ENCODE measurements at places on chromosomes 6 and 20. TPM values are rescaled to one million over a fixed set of nuclear protein-coding genes. Genes with fewer than 3 reads are reported as not detected.

GRCh38 chr20:41956338-41957074 is 338.3 kb upstream of the CHD6 start:
- no peak for DNase-seq

HDDC2 gene
- total RNA-seq: 49.1 TPM

- no peak for DNase-seq
Observed at GRCh38 chr6:28377879-28378278, 21.7 kb downstream of the ZSCAN12 start.

TRIM31 gene
- total RNA-seq: not detected

DNA sequence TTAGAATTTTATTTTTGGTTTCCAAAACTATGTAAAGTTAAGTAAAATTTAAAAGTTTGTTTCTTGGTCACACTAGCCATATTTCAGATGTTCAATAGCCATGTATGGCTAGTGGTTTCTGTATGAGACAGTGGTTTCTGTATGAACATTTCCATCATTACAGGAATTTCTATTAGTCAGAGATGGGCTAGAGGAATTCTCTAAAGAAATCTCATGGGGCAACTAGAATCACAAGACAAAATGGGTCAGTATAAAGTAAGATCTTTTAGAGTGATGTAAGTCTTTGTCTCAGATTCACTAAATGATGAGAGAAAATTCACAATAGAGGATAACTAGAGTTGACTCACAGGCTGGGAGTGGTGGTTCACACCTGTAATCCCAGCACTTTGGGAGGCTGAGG is 149.0 kb downstream of the FUT9 start:
- no peak for DNase-seq

GRCh38 chr20:35821807-35822242 is 50.0 kb downstream of the PHF20 start:
- no peak for DNase-seq

CDH4 gene
- total RNA-seq: not detected

DNA sequence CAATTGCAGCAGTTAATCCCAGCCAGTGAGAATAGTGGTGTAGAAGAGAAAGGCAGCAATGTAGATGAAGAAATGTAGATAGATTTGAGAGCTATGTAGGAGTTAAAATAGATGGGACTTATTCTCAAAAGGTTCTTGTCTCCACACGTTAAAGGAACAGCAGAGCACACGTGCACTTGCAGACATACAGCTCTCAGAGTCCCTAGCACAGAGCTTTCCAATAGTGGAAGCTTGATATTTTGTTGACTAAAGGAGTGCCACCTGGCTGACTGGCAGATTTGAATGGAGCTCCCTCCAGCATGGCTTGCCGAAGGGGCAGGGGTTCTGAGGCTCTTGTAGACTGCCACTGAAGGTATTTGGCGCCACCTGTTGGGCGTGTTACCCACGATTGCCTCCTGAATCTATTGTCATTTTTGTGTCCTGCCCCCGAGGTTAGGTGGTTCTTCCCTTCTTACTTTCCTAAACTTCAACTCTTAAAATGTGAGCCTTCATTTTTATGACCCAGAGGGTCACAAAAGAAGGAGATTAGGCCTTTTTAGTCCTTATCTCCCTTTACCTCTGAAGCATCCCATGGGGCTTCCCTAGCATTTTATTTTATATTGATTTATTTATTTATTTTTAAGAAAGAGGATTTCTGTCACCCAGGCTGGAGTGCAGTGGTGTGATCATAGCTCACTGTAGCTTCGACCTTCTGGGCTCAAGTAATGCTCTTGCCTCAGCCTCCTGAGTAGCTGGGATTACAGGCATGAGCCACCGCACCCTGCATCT is 16.4 kb downstream of the BRD2 start:
- peak; percentile 94 for DNase-seq

DNA sequence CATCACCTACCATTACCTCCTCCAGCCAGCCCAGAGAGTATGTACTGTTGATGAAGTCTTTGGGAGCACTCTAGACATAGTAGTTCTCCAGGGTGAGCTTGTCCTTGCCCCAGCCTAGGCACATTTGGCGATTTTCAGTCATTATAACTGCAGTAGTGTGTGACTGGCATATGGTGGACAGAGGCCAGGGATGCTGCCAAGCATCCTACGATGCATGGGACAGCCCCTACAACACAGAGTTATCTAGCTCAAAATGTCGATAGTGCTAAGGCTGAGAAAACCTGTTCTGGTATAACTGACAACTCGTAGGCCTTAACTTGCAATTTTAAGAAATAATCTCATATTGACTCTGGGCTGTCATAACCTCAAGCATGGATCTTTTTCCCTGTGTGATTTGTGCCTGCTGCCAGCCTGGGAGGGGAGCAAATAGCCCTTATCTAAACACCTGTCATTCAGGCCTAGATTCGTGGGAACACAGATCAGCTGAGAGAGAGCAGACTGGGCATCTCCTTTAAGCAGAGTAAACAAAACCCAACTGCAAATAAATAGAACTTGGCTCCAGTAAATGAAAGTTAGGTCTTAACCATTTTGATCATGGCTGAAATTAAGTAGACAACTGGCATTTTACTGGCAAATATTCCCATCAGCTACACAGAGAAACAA is 102.6 kb downstream of the SPTLC3 start:
- DNase-seq: no peak

DNA sequence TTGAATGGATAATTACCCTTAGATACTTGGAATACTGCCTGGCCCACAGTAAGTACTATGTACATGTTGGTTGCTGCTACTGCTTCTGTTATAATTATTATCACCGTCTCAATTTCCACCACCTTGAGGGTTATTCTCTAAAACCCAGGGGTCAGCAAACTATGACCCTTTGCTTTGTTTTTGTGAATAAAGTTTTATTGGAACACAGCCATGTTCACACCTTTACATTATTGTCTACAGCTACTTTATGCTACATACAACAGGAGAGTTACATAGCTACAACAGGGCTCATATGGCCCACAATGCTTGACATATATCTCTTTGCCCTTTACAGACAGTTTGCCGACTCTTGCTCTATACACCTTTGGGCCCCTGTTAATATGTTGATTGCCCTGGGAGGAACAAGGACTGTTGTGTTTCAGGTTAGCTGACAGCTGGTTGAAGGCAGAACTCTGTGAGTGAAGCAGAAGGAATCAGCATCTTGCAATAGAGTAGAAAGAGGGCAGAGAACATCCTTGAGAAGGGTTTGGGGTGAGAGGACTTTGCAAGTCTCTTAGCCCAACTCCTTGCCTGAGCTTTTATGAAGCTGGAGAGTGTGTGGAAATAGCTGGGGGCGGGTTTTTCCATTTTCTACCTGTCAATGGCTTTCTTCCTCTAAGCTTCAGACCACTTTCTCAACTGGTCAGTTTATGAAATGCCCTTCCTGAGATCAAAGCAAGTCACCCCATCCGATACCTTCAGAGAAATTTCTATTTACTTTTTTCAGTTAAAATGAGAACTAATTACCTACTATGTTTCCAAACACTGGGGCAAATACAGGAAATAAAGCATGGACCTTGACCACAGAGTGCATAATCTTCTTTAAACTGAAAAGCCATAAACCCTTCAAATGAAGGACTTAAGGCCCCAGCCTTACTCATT is 3.5 kb upstream of the MEP1A start:
- no peak for DNase-seq

TP53TG5 gene
- not detected for total RNA-seq

- no peak for DNase-seq
Observed at GRCh38 chr6:88251301-88251700, 85.2 kb upstream of the CNR1 start.

DNA sequence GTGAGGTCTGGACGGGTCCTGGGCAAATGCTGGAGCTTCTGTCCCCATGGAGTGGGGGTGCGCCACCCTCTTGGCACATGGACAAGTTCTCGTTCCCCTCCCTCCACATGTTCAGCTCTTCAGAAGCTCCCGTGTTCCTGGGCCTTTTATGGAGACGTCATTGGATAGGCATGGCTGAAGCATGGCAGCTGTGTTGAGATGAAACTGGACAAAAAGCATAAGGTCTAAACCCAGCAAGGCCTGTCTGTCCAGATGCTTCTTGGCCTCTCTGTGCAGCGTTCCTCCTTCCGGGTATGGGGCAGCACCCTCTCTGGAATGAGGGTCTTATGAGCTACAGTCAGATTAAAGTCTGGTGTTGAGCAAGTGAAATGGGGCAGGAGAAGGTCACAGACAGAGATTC is 26.8 kb downstream of the TBC1D20 start:
- DNase-seq: no peak

SLC35D3 gene
- total RNA-seq: not detected

GRCh38 chr20:51570739-51571459 is 28.4 kb upstream of the NFATC2 start:
- no peak for DNase-seq

DNA sequence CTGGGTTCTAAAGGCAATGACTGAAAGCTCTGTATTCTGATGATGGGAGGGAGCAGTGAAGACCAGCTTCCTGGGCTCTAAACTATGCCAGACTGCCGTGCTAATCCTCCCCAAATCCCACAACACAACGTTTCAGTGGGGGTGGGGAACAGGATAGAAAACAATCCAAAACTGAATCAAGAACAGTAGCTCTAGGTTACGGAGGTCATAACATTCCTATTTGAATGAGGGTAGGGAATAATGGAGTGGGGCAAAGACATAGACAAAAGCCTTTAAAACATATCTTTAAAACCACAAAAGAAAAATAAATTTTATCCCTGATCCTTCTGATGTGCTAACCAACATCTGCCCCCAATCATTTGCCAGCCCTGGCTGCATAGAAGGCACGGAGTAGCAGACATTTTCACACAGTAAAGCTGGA is 7.8 kb downstream of the USP49 start:
- DNase-seq: no peak
